Thymus (tissue), 14 donors: ENCODE measurements at places on chromosomes 1 and 21. TPM values are rescaled to one million over a fixed set of nuclear protein-coding genes. Genes with fewer than 3 reads are reported as not detected.

- no peak for DNase-seq
These were observed 5.8 kb upstream of the CTSE start for GRCh38 chr1:206029484-206029883.

DNA sequence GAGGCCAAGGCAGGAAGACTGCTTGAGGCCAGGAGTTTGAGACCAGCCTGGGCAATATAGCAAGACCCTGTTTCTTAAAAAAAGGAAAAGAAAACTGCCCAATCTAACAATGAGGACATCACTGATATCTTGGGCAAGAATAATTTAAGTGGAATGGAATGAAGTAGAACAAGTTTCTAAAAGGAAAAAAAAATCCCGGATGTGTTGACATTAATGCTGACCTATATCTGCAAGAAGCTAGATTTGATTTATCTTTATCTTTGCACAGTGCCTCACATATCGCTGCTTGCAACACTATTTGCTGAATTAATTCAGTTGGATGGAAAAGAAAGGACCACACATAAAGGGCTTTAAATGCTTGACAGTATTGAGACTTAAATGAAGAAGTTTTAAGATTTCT lies 27.8 kb downstream of the DIPK1A start:
- DNase-seq, result no peak

DNA sequence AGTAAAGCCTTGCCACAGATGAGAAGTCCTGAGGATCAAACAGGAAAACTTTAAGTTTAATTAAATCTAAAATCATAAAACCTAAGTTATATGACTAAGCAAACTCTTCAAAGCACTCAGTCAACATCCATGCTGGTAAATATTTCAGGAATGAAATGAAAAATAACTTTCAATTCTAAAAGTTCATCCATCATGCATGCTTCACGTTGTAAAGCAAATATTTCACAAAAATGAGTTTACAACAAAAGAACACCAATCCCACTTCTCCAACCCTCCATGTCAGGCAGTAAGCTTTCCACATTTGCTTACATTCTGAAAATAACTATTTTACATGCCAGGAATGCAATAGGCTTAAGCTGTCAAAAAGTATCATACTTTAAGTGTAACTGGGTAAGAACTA lies 16.8 kb downstream of the APP start:
- no peak for DNase-seq

DNA sequence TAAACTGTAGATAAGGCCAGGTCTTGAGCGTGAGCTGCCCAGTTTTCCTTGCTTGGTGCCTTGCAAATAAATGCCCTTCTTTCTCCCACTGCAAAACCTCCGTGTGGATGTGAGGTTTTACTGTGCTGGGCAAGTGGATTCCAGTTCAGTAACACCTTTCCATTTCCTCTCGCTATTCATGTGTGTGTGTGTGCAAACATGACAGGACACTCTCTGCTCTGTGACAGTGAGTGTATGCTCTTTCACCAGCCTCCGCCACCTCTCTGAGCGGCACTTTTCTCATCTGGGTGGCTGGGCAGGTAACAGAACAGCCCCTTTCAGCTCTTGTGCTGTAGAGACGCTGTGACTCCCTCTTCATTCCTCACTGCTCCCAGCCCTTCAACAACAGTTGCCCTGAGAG lies 23.9 kb downstream of the CNIH3 start:
- DNase-seq, result no peak

The SLC44A3 gene
- total RNA-seq, result 4.7 TPM

DNA sequence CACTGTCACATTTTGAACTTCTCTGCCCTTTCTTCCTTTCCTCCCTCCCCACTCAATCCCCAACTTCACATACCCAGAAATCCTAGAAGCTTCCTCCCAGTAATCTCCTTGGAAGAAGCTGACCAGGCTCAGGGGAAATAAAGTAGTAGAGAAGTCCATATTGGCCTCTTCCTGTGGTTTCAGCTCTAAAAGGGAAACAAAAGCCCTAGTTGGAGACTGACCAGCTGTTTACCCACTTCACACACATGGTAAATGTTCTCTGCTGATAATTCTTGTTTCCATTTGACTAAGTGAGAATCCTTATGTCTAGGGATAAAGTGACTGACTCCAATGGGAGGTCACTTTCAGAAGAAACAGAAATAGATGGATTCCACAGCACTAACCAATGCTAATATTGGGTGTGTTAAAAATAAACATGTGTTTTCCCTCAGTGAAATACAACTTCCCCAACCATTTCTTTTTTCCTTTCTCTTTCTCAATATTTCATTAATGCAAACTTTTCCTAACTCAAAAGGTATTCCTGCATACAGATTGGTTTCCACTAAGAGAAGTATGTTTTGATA lies 178.9 kb upstream of the DPT start:
- DNase-seq, result no peak

The LRRC38 gene
- total RNA-seq, result 0.19 TPM

The LRRC39 gene
- total RNA-seq, result 1.7 TPM

GRCh38 chr1:200153277-200154055 lies 126.0 kb downstream of the NR5A2 start:
- peak; percentile 45 for DNase-seq

The TNFRSF4 gene
- total RNA-seq, result 12.7 TPM

- DNase-seq, result no peak
These were observed 98.8 kb downstream of the GLIS1 start for GRCh38 chr1:53639996-53640700.

DNA sequence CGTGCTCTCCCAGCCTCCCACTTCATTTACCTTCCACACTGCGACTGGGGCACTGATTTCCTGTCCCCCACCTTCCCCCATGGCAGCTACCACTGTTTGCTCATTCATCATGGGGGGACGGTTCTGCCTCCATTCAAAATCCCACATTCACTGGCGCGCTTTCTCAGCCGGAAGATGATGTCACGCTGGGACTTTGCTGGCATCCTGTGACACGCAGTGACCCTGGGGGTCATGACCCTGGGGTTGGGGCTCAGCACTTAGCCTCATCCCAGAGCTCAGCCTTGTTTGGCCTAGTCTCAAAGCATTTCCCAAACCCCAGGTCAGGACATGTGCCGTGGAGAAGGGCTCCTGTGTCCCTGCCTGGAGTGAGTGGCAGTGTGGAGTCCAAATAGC lies 582 bp upstream of the KCNAB2 start:
- DNase-seq, result no peak

GRCh38 chr1:56505792-56506743 lies 73.3 kb downstream of the PLPP3 start:
- DNase-seq, result no peak

GRCh38 chr1:5287178-5288150 lies 633.1 kb downstream of the AJAP1 start:
- no peak for DNase-seq

DNA sequence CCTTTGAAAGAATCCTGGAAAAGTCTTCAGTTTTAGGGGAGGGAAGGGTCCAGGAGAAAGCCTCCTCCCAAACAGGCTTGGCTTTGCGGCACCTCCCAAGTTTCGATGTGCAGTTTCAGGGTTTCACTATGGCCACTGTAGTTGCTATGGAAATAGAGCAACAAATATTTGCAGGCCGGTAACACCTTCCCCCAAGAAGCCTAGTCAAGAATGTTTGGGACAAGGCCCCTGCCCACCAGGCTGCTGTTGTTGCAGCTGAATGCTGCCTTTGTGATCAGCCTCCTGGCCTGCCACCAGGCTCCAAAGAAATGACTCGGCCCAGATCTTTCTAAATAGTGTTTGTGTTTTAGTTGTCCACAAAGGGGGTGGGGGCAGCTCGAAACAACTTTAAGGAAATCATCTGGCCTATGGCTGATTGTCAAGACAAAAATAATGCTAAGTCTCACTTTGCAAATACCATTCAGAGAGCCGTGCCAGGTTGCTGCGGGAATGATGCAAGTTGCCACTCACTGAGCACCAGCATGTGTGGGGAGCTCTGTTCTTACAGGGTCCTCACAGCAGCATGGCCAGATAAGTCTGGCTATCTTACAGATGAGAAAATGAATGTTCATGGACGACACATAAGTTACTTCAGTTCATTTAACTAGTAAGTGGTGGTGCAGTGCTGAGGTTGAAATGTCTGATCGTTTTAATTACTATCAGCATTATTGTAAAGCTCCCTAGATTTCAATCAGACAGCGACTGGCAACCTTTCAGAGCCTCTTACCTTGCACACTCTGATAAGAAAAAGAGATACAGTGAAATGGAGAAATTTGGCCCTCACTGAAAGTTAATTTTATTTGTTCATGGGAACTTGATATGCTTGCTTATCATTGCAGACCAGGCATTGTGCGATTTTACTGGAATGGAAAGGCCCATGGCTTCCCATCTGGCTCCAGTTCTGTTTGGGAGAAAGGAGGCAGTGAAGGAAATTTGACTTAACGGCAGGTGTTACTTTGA lies 91.2 kb upstream of the JUN start:
- DNase-seq, result no peak

The CRABP2 gene
- 20.7 TPM for total RNA-seq

GRCh38 chr1:244050014-244050834 lies 859 bp upstream of the ZBTB18 start:
- DNase-seq, result peak; percentile 45

DNA sequence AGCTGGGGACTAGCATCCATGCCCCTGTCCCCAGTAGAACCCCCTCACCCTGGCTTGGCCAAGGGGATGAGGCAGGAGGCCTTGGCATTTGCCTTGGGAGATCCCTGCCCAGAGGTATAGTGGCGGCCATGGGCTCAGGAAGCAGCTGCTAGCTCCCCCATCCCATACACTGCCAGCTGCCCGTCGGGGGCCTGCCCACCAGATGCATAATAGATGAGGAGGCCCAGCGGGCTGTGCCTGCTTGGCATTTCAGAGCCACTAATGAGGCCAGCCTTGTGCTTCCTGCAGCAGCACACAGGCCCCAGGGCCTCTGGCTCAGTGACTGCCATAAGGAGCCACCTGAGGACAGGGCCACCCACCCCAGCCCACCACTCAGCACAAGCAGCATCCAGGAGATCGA lies 23.6 kb downstream of the RAP1GAP start:
- DNase-seq, result no peak

The CBR3 gene
- 1.5 TPM for total RNA-seq

The TCHHL1 gene
- total RNA-seq, result 0.05 TPM

The GBP7 gene
- total RNA-seq, result 0.05 TPM

The LYPLA2 gene
- 47.2 TPM for total RNA-seq

DNA sequence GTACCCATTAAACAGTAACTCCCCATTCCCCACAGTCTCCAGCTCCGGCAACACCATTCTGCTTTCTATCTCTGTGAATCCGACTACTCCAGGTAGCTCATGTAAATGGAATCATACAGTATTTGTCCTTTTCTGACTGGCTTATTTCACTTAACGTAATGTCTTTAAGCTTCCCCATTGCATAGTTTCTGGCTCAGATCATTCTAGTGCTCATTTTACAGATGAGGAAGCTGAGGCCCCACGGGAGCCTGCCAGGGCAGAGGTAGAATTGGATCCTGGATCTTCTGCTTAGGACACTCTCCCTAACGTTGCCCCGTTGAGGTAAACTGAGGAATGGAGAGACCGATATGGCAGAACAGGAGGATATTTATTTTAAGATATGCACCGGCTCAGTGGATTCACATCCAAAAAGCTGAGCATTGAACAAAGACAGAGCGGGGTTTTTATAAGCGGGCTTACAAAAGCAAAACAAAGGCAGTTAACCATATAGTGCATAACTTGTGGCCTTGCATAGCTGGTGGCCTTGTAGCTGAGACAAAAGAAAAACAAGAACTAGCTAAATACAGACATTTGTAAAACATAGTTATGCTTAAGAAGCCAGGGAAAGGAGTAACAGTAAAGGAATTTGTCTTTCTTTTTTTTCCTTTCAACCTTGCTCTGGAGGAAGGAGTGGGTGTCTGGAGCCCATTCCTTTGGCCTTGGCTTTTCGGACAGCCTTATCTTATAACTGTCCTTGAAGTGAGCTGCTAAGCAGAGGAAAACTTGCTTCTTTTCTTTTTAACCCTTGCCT lies 15.3 kb upstream of the KLHDC8A start:
- DNase-seq, result no peak

GRCh38 chr1:99749504-99750347 lies 16.7 kb downstream of the FRRS1 start:
- no peak for DNase-seq

GRCh38 chr1:155123801-155124200 lies 3.9 kb upstream of the EFNA1 start:
- DNase-seq, result no peak

DNA sequence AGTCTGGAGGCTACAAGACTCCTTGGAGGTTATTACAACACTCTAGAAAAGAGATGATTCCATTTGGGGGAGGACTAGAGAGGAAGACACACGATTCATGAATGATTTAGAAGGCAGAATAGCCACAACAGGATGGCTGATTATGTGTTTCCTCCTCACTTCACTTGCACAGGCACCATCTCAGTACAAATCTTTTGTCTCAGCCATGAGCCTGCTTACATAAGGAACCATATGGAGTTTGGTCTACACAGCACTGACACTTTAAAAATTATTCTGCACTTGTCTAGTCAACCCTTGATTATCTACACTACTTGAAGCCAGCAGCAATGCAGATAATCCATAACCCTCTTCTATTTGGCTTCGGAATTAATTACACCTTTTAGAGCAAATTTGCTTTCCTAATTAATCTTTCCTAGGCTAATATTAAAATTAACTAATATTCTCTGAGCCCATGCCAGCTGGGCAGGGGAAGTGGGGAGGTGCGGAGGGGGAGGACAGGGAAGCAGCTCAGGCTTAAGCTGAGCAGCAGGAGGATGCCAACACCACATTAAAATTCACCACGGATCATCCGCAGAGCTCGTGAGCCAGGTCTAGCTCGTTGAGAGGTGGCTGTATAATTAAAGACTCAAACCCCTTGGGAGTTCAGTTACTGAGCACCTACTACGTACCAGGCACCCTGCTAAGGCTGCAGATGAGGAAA lies 3.2 kb upstream of the LEMD1 start:
- no peak for DNase-seq

The HENMT1 gene
- total RNA-seq, result 28.3 TPM

The PRKAA2 gene
- 1.1 TPM for total RNA-seq

DNA sequence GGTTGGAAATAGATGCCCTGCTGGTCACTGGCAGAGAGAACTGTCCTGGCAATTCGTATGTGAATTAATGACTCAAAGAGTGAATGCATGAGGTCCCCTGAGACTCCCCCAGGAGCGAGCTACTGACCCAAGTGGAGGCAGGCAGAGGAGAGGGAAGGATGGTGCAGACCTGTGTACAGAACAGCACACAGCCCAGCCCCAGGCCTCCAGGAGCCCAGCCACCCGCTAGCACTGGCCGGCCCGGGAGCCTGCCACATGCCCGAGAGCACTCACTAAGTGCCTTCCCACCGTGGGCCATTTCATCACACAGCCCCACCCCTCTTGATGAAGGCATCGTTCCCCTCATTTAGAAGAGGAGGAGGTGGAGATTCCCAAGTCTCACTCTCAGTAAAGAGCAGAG lies 62.0 kb upstream of the IGSF21 start:
- DNase-seq, result no peak

The CNN3 gene
- total RNA-seq, result 74.1 TPM

GRCh38 chr1:216804111-216804510 lies 80.9 kb upstream of the ESRRG start:
- no peak for DNase-seq
